ENCODE measurements at places on chromosomes 3 and 15.
A peak's percentile ranks its signal among the peaks of the same experiment; 100 is the strongest.

- no peak for DNase-seq
- H3K27me3 ChIP-seq: no peaks in the 10 kb centered on the region
- no peak overlapping the region for H3K4me3 ChIP-seq
Observed at GRCh38 chr15:60255390-60255789, 142.4 kb downstream of the ANXA2 start.

DNA sequence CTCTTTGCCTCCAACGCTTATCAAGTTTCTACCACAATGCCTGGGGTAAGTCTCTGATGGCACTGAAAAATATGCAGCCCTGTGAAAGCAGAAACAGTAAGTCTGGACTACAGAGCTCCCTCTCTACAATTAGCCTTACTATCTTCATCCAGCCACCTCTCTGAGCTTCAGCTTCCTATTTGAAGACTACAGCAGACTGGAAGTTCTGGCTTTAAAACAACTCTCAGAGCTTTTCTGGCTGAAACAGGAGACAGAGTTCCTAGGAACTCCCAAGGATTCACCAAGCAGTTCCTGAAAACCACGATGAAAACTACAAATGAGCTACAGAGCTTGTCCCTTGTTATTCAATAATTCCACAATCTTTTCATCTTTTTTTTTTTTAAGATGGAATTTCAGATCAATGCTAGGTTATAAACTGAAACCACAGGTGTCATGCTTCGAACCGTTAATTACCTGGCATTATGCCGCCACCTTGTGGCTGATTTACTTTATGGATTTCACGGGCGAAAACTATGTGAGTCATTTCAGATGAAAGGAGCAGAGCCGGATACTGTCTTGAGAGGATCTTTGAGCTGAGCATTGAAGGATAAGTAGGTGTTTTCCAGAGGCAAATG lies 3.9 kb downstream of the CRYGS start:
- H3K4me1 ChIP-seq: peaks cover 24% of the 10 kb centered on the region
- no peaks in the 10 kb centered on the region for H3K36me3 ChIP-seq
- H3K27me3 ChIP-seq: no peaks in the 10 kb centered on the region
- no peak overlapping the region for H3K27ac ChIP-seq
- no peak overlapping the region for H3K4me3 ChIP-seq

DNA sequence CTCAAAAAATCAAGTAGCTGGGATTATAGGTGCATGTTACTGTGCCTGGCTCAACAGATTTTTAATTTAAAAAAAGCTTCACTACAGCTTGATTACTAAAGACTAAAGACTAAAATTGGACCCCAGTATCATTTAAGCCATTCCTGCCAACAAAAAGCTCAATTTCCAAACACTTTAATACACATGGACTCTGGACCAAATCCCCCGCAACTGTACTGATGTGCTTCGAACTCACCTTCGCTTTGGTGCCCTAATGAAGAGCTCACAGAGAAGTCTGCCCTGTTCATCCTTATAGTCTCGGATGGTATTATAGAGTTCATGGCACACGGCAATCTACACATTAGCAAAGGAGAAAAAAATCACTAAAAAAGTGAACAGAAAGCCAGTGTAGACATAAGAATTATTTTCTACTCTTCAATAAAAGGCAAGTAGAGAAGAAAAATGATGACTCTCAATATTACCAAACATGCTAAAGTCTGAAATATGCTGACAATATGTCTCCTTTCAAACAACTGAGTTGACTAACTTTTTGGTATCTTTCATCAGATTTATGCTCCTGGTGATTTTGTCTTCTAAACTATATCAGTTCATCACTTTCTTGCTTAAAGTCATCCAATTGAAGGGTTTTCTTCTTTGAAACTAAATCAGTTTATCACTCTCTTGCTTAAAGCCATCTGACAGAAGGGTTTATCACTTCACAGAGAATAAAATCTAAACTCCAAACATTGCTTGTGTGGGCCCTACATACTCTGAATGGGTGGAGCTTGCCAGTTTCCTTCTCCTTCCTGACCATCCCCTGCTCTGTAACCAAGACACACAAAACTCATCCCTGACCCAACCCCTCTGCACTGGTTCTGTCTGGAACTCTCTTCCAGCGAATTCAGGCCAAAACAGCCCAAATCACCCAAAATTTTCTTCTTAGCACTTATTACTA lies 7.2 kb downstream of the PBRM1 start:
- H3K27ac ChIP-seq: no peak overlapping the region
- DNase-seq: no peak
- no peak overlapping the region for H3K4me3 ChIP-seq
- H3K27me3 ChIP-seq: no peaks in the 10 kb centered on the region

DNA sequence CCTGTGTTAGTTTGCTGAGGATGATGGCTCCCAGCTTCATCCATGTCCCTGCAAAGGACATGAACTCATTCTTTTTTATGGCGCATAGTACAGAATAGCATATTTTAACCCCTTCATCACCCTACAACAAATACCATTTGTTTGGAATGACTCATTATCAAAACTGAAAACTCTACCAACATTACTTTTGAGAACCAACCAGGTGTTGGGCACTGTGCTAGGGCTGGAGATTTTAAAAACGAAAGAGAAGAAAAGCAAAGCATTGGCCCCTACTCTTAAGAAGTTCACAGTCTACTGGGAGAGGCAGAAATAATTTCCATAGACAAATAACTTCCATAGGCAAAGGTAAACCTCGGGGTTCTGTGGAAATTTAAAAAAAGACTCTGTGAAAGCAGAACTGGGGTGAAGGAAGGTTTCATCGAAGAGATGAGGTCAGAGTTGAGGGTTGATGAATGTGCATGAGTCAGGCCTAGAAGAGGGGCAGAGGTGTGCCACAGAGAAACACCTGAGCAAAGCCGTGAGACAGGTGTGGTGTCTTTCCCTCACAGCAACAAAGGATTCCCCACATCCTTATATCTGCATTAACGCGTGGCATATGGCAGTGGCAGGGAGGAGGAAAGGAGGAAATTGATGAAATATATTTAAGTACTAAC lies 51.0 kb downstream of the MCF2L2 start:
- H3K27ac ChIP-seq: peak overlapping the region; percentile 65
- no peak overlapping the region for H3K4me3 ChIP-seq
- H3K27me3 ChIP-seq: no peaks in the 10 kb centered on the region
- no peak for DNase-seq
- H3K36me3 ChIP-seq: no peaks in the 10 kb centered on the region

- H3K27ac ChIP-seq: no peak overlapping the region
- no peak for DNase-seq
- H3K36me3 ChIP-seq: no peaks in the 10 kb centered on the region
- H3K4me3 ChIP-seq: no peak overlapping the region
Observed at GRCh38 chr3:140128217-140128616, 193.2 kb downstream of the CLSTN2 start.
